Umbilical cord (tissue), 2 donors: ENCODE measurements at places on chromosomes 3 and 15.
A peak's percentile ranks its signal among the peaks of the same experiment; 100 is the strongest.

- no peak for DNase-seq
Observed at GRCh38 chr3:52104684-52105640, 48.6 kb upstream of the DUSP7 start.

- DNase-seq = no peak
Observed at GRCh38 chr15:101322016-101322695, 27.1 kb upstream of the SNRPA1 start.

- DNase-seq = no peak
Observed at GRCh38 chr3:13299531-13300155, 120.5 kb downstream of the NUP210 start.

DNA sequence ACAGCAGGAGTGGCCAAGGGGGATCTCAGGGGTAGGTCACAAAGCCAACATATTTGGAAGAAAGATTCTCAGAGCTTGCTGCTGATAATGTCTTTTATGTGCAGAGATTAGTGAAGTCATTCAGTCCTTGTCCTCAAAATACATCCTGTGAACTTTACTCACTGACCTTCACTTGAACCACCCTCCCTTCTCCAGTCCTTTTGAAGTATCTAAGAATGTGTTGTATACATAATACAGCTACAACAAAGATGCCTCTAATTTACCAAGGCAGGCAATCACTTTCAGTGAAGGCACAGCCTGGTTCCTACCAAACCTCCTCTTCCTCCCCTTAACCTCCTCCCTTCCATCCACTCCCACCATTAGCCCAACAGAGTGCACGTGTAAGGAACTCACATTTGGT is 38.3 kb downstream of the ETV5 start:
- no peak for DNase-seq

DNA sequence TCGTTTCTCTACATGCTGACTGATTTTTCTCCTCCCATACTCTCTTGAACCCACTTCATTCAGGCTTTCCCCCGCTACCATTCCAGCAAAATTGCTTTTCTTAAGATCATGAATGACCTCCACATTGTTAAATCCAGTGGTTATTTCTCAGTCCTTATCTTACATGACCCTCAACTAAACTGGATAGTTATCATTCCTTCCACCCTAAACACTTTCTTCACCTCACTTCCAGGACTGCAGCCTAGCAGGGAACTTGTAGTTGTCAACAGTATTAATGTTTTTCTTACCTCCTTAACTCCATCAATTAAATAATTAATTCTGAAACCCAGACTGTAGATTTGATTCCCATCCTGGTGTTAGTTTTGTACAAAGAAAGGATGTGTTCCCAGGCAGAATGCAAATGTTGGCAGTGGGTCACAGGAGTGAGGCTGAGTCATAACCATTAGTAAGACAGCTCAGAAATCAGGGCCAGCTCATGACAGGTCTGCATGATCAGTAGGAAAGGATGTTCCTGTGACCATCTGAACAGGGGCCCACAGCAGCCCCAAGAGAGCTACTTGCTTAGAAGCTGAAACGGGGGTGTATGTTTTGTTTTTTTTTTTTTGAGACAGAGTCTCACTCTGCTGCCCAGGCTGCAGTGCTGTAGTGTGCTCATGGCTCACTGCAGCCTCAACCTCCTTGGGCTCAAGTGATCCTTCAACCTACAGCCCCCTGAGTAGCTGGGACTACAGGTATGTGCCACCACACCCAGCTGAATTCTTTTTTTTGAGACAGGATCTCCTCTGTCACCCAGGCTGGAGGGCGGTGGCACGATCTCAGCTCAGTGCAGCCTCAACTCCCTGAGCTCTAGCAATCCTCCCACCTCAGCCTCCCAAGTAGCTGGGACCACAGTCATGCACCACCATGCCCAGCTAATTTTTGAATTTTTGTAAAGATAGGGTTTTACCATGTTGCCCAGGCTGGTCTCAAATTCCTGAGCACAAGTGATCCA is 9.1 kb downstream of the BCL2L10 start:
- DNase-seq = peak; percentile 87

DNA sequence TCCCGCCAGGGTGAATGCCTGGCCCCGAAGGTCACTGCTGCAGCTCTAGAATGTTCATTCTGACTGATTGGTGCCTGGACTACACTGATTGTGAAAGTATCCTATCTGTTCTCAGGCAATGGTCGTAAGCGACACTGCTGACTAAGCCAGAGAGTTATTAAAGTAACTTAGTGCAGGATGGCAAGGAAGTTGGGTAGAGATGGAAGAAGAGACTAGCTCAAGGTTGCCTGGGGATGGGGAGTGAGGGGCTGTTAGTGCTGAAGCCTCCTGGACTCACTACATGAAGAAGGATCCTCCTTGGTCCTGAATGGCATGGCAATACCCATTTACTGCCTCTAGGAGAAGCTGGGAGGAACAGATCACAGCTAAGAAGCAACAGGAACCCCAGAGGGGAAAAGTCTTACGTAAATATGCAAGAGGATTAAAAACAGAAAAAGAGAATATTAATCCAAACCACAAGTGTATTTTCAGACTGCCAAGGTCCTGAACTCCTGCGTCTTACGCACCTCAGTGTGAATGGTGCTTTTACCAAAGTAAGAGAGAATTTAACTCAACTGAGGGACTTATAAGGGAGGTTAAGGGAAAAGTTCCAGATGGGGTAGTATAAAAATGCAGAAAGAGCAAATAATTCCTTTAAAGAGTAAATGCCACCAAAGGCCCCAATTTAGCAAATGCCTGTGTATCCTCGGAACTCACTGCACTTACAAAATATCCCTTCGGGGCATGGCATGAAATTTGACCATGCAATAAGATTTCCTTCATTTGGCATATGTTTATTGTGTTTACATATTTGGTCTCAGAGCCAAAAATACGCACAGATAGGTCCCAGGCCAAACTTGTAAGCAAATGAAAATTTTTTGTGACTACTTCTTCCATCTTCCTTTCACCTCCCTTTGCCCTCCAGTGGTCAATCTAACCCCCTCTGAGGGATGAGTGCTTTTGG is 64.0 kb upstream of the DGKG start:
- DNase-seq = no peak

GRCh38 chr3:180881065-180881801 is 31.2 kb upstream of the FXR1 start:
- DNase-seq = no peak

GRCh38 chr15:88876573-88876972 is 18.8 kb downstream of the HAPLN3 start:
- DNase-seq = no peak

DNA sequence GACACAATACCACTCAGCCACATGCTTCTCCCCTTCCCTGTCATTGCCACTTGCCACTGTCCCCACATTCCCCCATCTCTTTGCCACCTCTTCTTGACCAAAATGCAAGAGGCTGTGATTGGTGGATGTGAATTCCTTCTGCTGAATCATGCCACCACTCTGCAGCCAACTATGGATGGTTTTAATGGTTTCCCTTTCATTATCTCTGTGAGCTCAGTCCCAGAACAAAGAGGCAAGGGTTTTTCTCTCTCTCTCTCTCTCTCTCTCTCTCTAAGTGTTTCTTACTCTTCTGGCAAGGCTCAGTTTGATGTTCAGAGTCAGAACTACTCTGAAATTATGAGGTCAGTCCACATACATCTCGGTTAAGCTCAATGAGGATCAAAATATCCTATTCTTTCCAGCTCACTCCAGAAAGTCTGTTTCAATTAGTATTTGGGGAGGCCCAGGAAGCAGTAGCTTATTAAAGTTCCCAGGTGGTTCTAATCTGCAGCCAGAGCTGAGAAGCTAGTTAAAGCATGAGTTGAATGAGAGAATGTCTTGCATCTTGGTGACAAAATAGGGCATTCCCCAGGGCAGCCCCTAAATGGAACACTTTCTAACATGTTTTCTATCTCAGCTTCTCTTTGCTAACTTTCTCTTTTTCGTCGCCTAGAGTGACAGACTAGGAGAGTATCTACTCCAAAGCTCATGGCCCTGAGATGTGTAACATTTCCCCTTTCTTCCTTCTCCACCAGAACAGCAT is 8.5 kb upstream of the ILDR1 start:
- no peak for DNase-seq

DNA sequence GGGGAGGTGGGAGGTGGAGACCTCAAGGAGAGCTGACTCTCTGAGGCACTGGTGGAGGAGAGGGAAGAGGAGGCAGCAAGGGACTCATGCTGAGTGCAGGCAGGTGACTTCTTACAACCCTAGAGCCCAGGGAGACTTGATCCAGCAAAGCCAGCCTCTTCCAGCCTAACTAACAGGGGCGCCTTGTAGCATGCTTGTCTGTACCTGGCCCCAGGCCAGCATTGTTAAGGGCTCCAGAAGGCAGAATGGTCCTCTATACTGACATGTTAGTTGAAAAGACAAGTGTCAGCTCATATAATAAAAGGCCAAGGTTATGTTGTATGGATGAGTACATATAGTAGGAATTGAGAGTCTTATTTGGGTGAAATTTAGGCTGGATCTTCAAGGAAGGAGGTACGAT is 65.4 kb downstream of the CHDH start:
- no peak for DNase-seq

- DNase-seq = no peak
Observed at GRCh38 chr3:117263270-117263669, 553.7 kb downstream of the TUSC7 start.

DNA sequence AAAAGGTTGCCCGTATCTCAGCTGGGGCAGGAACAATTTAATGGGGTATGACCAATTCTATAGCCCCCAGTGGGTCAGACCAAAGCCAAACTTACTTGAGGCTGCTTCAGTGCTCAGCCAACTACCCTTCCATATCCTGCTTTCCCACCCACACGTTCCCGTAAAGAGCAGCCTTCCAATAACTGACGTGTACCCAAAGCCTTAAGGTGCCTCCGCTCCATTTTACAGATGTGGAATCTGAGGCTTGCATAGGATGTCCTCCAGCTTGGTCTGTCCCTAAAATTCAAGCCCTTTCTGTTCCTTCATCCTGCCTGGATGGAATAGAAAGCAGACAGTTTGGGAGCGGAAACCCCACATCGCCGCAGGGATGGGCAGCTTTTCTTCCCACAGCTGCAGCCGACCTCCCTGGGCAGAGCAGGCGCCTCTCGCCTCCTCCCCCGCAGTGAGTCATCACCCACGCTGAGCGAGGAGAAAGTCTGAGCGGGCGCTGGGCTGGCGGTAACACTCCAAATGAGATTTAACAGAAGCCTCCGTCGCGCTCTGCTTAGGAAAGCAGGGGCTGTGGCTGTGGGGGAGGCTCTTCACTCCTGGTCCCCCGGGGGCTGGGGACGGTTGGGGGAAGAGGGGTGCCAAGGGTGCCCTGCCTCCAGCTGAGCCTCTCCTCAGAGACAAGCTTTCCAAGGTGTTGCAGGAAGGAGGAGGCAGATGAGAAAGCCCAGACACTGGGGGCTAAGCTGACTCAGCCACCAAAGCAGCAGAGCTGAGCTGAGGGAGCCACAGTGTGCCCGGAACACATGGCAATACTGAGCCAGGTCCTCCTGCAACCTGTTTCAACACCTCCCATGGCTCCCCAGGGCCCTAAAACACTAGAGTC is 57.8 kb upstream of the HRH1 start:
- DNase-seq = peak; percentile 95

DNA sequence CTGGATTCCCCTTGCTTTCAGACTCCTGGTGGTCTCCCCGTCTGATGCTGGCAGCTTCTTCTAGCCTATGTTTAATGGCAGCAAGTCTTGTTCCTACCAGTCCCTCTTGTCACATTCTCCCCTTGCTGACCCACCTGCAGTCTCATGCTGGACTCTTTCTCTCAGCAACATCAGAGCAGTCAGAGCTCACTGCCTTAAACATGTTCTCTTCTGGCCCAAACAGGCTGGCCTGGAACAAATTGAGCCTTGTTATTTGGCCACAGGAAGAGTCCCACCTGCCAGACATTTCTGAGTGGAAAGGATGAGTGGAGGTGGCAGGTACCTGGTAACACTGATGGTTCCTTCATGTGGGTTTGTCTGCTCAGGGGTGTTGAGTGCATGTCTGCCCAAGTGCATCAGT is 59.2 kb upstream of the APEH start:
- DNase-seq = no peak

DNA sequence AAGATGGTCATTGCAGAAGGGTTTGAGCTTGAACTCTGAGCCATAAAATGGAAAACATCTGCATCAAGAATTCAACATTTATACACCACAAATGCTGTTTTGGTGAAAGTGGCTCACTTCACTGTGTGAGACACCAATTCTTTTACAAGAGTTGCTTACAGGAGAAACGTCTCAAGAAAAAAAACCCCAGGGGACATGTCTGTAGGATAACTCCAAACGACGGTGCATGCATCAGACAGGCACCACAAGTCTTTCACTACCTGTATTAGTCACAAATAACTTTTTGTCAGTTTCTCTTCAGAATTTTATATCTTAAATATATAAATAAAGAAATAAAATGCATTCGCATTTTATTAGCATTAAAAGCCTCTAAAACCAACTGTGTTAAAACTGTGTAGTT is 164.3 kb downstream of the EFHB start:
- no peak for DNase-seq
